NCI-H1436 (cell line): ENCODE measurements at places on chromosomes 7 and 10.

GRCh38 chr7:26584987-26585665 lies 279.3 kb downstream of the SKAP2 start:
- no peak for DNase-seq

- DNase-seq, result no peak
Observed at GRCh38 chr10:73251683-73252444, 580 bp downstream of the MRPS16 start.

- DNase-seq, result no peak
Observed at GRCh38 chr7:74017125-74017524, 10.8 kb upstream of the ELN start.

GRCh38 chr10:122637376-122637775 lies 62.3 kb downstream of the C10orf120 start:
- DNase-seq, result no peak

GRCh38 chr7:82202107-82202506 lies 241.5 kb downstream of the CACNA2D1 start:
- DNase-seq, result no peak

DNA sequence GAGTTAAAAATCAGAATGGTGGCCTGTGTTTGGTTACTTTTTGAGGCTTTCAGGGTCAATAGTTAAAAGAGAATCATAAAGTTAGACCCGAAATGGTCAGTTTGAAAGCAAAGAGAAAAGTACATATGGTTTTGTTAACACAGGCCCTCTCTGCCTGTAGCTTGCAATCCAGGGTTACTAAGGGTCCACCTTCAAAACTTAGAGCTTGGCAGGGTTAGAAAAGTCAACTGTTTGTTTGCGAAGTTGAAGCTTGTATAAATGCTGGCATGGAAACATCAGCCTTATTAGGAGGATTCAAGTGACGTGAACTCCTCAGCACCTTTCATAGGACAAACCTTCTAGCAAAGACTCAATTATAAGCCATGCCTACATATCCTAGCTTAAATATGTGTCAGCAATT lies 196.3 kb upstream of the SEMA3A start:
- no peak for DNase-seq

DNA sequence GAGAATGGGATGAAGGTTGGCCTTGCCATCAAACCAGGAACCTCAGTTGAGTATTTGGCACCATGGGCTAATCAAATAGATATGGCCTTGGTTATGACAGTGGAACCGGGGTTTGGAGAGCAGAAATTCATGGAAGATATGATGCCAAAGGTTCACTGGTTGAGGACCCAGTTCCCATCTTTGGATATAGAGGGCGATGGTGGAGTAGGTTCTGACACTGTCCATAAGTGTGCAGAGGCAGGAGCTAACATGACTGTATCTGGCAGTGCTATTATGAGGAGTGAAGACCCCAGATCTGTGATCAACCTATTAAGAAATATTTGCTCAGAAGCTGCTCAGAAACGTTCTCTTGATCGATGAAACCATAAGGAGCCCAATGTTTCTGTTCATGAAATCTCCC lies 637 bp downstream of the RPEL1 start:
- DNase-seq, result no peak

DNA sequence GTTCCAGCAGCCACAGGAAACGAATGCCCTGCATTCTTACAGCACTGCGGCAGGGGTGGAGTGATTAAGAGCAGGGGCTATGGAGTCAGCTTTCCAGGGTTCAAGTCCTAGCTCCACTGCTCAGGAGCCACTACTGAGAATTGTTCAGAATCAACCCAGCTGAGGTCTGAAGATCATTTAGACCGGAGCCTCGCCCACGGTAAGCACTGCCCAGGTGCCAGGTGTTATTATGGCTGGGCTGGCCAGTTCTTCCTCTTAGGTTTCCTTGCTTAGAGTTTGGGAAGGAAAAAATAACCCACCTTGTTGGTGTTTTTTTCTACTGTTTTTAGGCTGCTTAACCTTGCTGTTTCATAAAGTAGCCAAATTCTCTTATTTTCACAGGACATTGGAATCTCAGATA lies 4.8 kb upstream of the FIGNL1 start:
- DNase-seq, result no peak

DNA sequence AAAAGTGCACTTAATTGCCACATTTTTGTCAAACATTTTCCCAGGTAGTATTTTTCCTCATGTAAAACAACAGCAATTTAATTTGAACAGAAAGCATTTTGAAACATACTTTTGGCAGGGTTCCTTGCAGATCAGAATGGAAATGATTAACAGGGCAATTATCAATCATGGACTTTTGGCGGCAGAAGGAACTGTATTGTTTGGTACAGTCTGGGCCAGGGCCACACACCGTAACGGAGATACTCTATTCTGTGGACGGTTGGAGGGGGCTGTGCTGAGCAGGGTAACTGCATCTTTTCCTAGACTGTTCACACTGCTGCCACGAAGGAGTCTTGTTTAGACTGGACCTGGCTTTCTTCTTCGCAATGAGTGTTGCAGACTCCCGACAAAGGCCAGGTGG lies 62.3 kb downstream of the EGFR start:
- no peak for DNase-seq

DNA sequence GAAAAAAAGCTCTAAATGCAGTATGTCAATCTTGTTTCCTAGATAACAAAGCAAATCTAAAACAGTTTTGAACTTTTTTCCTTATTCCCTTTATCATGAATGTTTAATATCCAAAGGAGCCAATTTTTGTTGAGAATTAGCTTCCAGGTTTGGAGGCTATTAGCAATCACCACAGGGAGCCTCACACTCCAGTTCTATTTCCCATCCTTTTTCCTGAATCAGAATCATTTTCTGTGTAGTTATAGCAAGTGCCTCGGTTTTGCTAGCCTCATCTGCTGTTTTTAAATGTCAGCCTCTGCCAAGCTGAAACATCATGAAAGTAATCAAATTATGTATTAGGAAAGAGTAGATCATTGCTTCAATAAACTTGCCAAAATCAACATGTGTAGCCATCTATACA lies 357.5 kb upstream of the LRGUK start:
- DNase-seq, result no peak

GRCh38 chr7:6413637-6414036 lies 34.1 kb downstream of the DAGLB start:
- DNase-seq, result no peak

- no peak for DNase-seq
Observed at GRCh38 chr7:148447221-148447849, 143.2 kb upstream of the C7orf33 start.

GRCh38 chr10:92111336-92111939 lies 179.4 kb downstream of the CPEB3 start:
- DNase-seq, result no peak

GRCh38 chr7:26560526-26561256 lies 269.0 kb downstream of the SNX10 start:
- DNase-seq, result no peak

- DNase-seq, result no peak
Observed at GRCh38 chr10:89160339-89160738, 46.8 kb downstream of the CH25H start.

GRCh38 chr7:77799078-77799964 lies 748 bp downstream of the PHTF2 start:
- no peak for DNase-seq

DNA sequence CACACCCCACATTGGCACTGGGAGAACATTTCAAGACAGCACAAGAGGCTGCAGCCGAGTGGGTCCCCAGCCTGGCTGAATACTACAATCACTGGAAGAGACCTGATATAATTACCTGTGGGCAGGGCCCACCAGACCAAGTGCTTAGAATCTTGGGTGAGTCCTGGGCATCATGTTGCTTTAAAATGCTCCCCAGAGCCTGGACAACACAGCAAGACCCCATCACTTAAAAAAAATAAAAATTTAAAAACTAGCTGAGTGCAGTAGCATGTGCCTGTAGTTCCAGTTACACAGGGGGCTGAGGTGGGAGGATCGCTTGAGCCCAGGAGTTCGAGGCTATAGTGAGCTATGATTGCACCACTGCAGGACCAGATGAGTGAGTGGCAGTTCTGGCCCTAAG lies 28.1 kb downstream of the FAM171A1 start:
- DNase-seq, result no peak

GRCh38 chr10:126921974-126922525 lies 16.8 kb downstream of the DOCK1 start:
- no peak for DNase-seq

GRCh38 chr7:8177109-8177933 lies 84.6 kb downstream of the ICA1 start:
- DNase-seq, result no peak

GRCh38 chr10:123809632-123810031 lies 82.0 kb downstream of the CPXM2 start:
- DNase-seq, result no peak

- no peak for DNase-seq
Observed at GRCh38 chr7:75971961-75972763, 22.2 kb downstream of the TMEM120A start.

- no peak for DNase-seq
Observed at GRCh38 chr7:30027065-30027456, 559 bp upstream of the FKBP14 start.

- no peak for DNase-seq
Observed at GRCh38 chr7:46162609-46163008, 241.5 kb upstream of the IGFBP3 start.

GRCh38 chr7:141071260-141071854 lies 2.5 kb upstream of the TMEM178B start:
- peak; percentile 82 for DNase-seq

DNA sequence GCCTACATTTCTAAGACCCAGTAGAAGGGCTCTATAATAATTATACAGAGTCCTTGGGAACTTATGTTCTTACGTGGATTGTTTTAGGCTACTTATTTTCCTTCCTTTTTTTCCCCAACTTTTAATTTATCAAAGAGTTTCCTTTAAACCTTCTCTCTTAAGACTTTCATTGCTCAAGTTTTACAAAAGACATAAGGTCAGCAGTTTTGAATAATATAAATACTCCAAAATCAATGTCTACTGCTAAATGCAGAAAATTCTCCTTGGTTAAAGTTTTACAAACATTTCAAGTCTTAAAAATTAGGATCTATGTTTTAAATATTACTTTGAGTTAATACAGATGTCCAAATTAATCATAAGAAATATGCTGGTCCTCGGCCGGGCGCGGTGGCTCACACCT lies 97.0 kb downstream of the LARP4B start:
- no peak for DNase-seq

- DNase-seq, result no peak
Observed at GRCh38 chr7:133746305-133746704, 380.8 kb upstream of the LRGUK start.

GRCh38 chr7:128456255-128456725 lies 612 bp downstream of the HILPDA start:
- no peak for DNase-seq

GRCh38 chr7:129146237-129146979 lies 1.9 kb downstream of the TSPAN33 start:
- DNase-seq, result no peak

GRCh38 chr7:95479992-95480624 lies 5.6 kb upstream of the ASB4 start:
- DNase-seq, result no peak

DNA sequence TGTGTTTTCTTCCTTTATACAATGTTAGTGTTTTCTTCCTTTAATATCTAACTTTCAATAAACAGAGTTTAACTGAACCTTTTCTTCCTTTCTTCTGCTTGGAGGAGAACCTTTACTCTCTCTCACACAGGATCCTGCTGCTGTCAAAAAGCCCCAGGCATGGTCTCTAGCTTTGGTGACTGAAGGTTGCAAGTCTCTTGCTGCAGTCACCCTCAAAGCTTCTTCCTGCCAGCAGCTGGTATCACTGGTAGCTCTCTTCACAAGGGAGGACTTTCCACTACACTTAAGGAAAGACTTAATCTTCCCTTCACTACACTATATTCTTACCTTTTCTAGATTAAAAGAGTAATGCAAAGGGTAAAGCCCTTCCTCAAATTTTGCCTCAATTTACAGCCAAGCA lies 153.4 kb downstream of the SGMS1 start:
- DNase-seq, result no peak

GRCh38 chr7:105975770-105976417 lies 12.8 kb downstream of the CDHR3 start:
- peak; percentile 40 for DNase-seq

GRCh38 chr10:132056663-132057062 lies 9.1 kb upstream of the JAKMIP3 start:
- no peak for DNase-seq

DNA sequence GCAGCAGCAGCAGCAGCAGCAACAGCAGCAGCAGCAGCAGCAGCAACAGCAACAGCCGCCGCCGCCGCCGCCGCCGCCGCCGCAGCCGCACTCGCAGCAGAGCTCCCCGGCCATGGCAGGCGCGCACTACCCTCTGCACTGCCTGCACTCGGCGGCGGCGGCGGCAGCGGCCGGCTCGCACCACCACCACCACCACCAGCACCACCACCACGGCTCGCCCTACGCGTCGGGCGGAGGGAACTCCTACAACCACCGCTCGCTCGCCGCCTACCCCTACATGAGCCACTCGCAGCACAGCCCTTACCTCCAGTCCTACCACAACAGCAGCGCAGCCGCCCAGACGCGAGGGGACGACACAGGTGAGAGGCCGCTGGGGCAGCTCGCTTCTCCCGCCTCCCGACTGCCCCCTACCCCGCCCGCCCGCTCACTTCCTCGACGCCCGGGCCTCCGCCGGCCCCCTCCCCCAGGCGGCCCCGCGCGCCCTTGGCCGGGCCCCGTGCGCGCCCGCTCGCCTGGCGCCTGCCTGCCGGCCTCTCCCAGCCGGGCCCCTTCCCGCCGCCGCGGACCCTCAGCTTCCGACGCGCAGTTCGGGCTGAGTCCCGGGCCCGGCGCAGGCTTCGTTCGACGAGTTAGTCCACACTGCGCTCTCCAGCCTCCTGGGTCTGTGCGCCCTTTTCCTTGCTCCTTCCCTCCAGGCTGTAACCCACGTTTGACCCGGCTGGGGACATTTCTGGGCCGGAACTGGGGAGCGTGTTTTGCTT lies 882 bp downstream of the DLX6 start:
- no peak for DNase-seq

DNA sequence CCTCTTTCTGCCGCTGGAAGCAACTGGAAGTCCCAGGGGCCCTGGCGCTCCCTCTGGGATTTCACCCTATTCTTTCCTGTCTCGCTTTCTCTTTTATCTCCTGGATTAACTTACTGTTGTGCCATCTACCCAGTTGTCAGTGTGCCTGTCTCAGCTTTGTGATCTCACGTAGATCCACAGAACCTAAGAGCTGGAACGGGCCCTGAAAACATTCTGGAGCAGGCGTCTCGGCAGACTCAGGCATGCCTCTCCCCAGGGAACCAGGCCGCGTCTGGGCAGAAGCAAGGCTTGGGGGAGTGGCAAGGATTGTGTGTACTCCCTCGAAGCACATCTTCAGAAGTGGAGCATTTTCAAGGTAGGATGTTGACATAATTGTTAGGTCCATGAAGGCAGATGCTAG lies 87.2 kb downstream of the KCNMA1 start:
- peak; percentile 34 for DNase-seq
